Nucleus accumbens (tissue), 56 donors: ENCODE measurements at places on chromosomes 2 and 18.

DNA sequence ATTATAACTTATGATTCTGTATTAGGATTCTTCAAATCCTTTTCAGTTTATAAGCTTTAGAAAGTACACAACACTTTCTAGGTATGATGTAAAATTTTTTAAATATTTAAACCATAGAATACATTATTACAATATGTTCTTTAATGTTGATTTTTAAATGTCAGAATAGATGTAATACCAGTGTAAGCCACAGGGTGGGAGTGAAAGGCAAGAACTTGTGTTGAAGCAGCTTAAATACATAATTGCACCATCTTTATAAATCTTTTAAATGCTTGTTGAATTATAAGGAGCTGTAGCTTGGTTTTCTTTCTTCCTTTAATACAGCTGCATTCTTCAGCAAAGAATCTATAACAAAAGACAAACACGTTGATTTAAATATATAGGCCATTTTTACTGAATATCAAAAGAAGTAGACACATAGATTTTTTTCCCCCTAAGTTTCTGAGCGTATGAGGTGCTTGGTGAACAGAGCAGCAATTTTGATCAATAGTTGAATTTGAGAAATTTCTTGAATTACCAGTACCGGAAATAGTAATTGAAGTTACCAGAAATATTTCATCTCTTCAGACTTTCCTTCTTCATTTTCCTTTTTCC is 63.0 kb downstream of the TANK start:
- no peak for DNase-seq

DNA sequence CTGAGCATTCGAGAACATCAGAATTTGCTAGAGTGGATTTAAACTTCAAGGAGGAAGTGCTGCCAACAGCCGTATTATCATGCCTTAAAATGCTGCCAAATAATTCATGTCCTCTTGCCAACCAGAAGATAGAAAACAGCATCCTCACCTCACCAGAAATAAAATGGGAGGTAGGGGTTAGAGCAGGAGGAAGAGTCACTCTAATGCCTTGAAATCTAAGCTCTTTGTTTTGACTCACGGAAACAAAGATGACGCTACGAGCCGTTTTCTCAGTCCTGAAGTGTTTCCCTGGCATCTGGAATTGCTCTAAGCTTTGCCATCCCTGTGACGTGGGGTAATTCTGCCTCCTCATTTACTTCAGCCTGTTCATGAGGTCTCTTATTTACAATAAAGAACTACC is 97.1 kb downstream of the PRPF40A start:
- no peak for DNase-seq

DNA sequence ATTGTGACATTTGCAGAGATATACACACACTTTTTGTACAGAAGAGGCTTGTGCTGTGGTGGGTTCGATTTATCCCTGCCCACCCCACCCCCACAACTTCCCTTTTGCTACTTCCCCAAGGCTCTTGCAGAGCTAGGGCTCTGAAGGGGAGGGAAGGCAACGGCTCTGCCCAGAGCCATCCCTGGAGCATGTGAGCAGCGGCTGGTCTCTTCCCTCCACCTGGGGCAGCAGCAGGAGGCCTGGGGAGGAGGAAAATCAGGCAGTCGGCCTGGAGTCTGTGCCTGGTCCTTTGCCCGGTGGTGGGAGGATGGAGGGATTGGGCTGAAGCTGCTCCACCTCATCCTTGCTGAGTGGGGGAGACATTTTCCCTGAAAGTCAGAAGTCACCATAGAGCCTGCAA is 40.0 kb downstream of the STEAP3 start:
- DNase-seq: no peak

- DNase-seq: no peak
Measured at GRCh38 chr18:47149457-47150028, 757 bp downstream of the HDHD2 start.

GRCh38 chr2:227906991-227907390 is 35.6 kb downstream of the DAW1 start:
- no peak for DNase-seq

DNA sequence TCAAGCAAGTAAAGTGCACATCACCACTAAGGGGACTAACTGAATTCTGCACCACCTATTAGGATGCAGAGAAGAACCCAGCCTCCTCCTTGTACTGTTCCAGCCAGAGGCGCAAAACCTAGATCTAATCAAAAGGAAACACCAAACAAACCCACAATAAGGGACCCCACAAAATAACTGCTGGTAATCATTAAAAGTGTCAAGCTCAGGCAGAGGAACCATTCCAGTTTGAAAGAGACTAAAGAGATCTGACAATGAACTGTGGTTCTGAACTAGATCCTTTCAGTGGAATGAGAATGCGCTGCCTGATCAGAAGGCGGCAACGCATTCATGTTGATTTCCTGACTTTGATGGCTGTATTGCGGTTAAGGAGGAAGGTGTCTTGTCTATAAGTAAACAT is 16.8 kb downstream of the HDLBP start:
- no peak for DNase-seq

DNA sequence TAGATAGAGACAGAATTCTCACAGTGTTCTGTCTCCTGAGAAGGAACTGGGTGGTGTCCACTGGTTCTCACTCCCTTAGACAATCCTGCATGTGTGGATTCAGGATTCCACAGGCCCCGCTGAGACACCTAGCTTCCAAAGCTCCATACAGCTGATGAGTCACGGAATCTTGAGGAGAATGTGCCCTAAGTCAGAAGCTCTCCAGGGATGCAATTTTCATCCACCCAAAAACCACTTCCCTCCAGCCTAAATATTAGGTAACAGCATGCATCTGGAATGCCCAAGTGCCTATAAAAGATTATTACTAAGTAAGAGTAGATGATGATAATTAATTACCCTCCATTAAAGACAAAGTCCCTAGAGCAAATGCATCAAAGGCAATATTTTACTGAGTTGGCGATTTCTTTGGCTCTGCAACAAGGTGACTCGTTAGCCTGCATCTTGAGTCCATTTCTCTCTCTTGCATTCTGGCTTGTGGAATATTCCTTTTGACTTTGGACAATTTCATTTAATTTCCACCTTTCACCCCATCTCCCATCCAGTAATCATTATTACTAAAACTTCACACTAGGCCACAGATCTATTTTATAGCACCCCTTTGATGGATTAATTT is 475.1 kb downstream of the TNS1 start:
- DNase-seq: no peak

DNA sequence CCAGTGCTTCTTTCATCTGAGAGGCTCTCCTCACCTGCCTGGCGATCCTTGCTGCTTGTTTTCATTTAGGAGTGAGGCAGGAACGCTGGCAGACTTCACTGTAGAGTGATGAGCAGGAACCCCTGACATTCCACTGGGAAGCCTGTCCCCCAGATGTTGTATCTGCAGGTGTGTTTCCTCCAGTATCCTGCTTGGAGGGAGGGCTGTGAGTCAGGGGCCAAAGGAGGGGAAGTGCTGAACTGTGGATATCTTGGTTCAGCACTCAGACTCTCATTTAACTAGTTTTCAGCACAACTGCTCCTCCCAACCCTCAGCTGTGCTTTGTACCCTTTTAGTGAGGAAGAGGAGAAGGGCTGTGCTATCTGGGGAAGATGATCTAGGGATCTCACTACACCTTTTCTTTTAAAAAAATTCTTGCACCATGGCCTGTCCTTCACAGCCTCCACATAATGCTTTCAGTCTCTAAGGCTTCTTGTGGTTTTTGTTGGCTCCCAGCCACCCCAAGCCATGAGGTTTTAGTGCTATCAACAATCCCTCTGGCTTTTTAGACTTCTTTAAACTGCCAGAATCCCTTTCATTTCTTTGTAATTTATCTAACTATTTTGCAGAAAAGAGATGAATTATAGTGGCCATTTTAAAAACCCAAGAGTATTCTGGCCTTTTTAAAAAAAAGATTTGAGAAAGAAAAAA is 11.2 kb downstream of the ANKAR start:
- no peak for DNase-seq

DNA sequence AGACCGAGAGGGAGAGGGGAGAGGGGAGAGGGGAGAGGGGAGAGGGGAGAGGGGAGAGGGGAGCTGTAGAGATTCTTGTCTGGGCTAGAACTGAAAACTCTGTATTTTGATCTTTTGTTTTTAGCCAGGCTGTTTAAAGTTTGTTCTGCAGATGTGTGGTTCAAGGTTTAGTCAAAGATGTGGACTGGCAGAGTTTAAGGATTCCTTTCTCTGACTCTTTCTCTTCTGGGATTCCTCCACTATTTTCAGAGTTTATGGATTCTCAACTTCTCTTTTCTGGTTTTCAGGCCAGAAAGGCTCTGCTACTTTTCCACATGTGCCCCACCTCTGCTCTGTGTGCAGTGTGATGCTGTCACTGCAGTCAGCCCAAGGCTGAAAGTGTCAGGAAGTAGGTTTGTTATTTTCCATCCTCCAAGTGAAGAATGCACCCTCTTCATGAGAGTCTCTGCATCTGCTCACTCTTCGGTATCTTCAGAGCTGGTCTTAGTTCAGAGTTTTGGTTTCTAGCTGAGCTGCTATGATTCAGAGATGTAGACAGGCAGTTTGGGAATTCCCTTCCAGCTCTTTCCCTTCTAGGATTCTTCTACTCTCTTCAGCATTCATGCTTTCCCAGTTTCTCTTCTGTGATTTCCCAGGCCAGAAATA is 130.9 kb upstream of the SMAD7 start:
- no peak for DNase-seq

GRCh38 chr2:190283783-190284182 is 35.8 kb downstream of the HIBCH start:
- no peak for DNase-seq

DNA sequence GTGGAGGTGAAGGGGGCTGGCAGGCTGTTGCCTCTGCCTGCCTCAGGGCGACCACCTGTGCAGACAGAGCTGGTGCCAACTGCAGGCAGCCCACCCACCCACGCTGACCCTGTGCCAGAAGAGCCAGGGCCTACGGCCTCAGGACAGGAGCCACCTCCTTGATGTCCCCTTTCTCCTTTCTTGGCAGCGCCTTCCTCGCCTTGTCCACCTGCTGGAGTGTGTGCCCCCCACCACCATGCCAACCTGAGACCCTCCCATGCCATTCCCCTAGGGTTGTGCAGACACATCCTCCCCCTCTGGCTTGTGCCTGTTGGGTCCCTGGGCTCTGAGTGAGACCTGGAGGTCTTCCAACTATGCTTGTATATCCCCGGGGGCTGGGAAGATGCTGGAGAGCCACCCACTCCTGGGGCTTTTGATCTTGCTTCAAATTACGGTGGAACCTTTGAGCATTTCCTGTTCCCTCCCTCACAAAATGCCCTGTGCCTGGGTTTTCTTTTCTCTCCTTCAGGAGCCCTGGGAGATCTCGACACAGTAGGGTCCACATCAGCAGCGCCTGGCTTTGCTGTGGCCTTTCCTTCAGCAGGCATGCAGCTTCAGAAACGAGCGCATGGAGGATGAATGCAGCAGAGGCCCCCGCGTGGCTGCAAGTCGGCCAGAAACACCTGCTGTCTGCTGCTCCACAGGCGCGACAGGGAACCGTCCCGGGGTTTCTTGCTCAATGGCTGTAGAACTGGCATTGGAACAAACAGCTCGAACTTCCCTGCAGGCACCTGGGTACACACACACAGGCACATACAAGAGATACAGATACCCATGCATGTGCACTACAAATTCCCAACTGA is 65.9 kb upstream of the SH3RF3 start:
- DNase-seq: no peak

DNA sequence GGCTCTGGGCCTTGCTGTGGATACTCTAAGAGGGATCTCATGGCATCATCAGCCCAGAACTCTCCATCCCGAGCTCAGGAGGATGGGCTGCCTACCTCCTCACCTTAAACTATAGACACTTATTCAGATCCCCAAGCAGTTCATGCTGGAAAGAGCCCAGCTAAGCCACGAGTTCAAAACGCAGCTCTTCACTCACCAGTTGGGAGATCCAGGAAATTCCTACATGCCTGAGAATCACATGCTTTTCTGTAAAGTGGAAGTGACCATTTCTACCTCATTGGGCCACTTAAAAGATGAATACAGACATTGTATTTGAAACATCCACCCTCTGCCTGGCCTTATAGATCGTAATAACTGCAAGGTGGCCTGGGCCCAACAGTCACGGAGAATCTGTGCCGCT is 6.6 kb downstream of the ATOH8 start:
- DNase-seq: no peak

DNA sequence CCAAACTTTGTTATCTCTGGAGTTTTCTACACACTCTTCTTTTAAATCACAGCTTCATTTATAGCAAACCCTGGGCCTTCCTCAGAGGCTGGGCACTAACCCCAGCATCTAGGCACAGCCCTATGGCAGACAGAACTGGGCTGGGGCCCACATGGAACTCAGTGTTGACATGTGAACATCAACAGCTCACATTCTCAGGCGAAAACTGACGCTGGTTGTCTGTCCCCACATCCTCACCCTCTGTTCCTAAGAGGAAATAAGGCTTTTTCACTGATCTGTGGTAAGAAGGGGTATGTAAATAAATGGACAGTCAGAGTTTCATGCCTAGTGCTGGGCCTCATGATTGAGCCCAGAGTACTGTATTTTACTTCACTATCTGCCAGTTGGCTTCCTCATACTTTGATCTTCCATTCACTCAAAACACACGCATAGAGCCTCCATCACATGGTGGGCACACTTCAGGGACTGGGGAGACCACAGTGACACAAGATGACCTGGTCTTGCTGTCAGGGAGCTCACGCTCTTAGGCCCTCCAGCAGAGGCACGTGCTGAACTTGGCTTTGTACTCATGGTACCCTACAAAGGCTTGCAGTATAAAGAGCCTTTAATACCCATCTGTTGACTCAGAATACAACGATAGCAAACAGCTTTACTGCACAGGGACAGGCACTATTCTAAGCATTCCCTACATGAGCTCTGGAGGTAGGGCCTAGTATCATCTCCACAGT is 43.0 kb downstream of the EFEMP1 start:
- DNase-seq: no peak

GRCh38 chr2:157256626-157257025 is 879 bp upstream of the GALNT5 start:
- DNase-seq: no peak

DNA sequence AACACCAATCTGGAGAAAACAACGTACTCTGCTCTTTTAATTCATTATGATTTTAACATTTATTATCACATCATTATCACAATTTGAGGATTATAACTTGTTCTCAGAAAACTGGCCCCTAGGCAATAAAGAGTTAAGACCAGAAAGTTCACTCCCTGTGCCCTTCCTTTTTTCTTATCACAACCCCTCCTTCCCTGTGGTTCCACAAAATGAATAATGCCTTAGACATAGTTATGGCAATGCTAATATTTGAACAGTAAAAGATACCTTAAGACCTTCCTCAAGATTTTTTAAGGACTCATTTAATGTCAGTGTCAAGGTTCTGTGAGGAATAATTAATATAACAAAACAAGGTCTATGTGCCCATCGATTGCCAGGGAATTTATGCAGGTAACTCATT is 596.2 kb downstream of the ARHGAP15 start:
- DNase-seq: no peak

GRCh38 chr2:73035899-73036711 is 35.4 kb downstream of the SFXN5 start:
- no peak for DNase-seq

- no peak for DNase-seq
Measured at GRCh38 chr18:48132797-48133655, 202.6 kb upstream of the SMAD2 start.
